ENCODE measurements at places on chromosomes 16 and 17.

GRCh38 chr16:65667011-65667578 lies 545.2 kb upstream of the CDH11 start:
- no peak for DNase-seq

- DNase-seq = no peak
Observed at GRCh38 chr16:81925016-81925415, 86.3 kb downstream of the SDR42E1 start.

DNA sequence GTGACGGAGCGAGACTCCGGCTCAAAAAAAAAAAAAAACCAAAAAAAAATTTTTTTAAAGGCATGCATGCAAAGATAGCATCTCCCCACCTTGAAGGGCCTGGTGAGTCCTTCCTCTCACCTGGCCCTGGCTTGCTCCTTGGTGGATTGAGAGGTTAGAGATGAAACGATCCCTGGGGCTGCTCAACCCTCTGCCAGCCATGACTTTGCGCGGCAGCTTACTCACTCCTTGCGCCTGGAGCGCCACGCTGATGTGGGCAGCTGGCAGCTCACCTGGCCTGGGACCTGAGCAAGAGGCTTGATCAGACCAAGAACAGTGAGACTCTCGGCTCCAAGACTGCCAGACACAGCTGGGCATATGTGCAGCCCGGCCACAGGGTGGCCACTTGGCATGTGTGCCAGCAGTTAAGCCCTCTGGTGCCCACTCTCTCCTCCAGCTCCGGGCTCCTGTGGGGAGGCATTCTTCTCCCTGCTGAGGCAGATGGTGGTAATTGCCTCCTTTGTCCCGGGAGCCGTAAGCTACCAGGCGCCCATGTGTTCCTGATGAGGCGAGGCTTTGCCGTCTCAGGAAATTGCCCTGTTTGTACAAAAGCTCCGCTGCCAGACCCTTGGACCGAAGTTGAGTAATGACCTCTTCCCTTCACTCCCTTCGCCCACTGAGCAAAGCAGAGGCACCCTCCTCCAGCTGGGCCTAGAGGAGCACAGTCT lies 5.1 kb upstream of the EVPL start:
- DNase-seq = no peak

GRCh38 chr17:63932721-63933120 lies 590 bp upstream of the CD79B start:
- no peak for DNase-seq

DNA sequence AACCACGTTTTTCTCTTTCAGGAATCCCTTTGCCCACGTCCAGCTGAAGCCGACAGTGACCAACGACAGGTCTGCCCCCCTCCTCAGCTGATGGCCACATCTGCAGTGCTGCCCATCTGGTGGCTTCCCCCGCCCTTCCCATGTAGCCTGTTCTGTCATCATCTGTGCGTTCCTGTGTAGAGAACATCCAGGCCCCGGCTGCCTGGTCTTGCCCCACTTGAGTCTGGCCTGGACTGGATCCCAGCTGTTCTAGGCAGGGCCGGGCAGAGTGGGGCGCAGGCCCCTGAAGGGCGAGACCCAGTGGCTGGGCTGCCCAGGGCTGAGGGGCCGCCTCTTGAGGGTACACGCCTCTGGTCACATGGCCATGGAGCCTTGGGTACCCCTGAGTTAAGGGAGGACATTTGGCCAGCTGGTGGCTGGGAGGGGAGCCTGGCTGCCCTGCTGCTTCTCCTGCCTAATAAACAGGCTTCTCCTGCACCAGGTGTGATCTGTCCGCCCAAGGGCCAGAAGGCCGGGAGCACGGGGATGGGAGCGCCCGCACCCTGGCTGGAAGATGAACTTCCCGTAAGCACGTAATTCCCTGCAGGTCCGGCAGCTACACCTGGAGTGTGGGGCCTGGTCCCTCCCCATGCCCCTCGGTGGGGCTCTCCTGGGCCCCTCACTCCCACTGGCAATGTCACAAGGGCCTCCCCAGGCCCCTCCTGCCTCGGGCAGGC lies 49.4 kb upstream of the PVALEF start:
- DNase-seq = peak; percentile 21

DNA sequence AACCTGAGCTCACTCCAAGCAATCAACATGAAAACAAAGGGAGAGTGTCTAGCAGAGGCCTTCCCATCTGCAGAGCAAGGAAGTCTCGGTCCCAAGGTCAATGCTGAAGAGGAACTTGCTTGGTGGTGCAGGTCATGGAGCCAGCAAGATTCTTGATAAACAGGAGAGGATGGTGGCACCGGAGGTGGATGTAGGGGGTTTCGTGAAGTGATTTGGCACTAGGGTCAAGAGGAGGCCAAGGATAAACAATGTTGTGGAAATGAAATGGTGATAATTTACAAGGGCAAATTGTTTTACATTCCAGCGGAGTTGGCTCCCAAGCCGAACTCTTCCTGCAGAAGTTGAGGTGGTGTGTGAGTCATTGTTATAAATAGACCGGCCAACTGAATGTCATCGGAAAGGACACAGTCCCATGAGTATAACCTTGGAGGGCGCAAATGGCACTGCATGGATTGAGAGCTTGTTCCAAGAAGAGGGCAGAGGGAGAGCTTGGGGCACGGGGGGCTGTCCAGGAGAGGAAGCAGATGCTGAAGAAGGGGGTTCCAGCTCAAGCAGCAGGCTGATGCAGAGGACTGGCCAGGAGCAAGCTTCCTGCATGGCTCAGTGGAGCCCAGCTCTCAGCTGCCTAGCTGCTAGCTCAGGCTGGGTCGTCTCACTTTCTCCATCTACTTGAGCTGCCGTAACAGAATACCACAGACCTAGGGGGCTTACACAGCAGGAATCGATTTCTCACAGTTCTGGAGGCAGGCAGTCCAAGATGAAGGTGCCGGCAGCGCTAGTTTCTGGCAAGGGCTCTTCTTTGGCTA lies 136.6 kb downstream of the COPRS start:
- no peak for DNase-seq

- DNase-seq = no peak
Observed at GRCh38 chr16:88798772-88799455, 4.7 kb upstream of the CDT1 start.

- DNase-seq = no peak
Observed at GRCh38 chr17:1555651-1556471, 6.7 kb downstream of the PITPNA start.

- DNase-seq = no peak
Observed at GRCh38 chr17:51481370-51481769, 221.0 kb downstream of the UTP18 start.

DNA sequence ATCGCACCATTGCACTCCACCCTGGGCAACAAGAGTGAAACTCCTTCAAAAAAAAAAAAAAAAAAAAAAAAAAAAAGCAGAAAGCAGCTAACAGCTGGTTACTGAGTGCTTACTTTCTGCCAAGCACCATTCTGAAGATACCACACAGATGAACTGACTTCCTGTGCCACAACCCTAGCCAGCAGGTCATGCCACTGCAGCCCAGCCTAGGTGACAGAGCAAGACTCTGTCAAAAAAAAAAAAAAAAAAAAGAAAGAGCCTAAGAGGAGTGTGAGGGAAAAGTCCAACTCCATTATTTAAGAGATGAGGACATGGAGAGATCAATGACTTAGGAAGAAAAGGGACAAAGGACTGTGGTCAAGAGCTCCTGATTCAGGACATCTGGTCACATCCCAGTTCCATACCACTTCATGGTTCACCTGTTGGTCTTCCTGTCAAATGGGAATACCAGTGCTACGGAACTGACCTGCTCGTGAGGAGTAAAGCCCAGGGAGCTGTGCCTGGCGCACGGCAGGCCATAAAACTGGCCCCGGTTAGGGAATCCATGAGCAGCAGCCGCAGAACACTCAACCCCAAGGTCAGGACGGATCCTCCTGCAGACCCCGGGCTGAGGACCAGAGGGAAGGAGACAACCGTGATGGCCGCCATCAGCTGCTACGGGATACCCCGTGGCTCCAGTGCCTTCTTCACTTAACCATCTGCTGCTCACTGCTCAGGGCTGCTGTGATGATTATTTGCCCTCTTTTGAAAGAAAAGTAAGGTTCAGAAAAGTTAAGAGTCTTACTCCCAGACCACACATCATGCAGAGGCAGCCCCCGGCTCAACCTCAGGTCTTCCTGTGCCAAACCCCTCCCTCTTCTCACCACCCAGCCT lies 950 bp downstream of the KLHDC4 start:
- no peak for DNase-seq
